ENCODE measurements at places on chromosomes 7 and 10. TPM values are rescaled to one million over a fixed set of nuclear protein-coding genes. Genes with fewer than 3 reads are reported as not detected.

- H3K27ac ChIP-seq, result no peak overlapping the region
- no peaks in the 10 kb centered on the region for H3K4me1 ChIP-seq
- H3K27me3 ChIP-seq, result peaks cover 6% of the 10 kb centered on the region
- DNase-seq, result no peak
- H3K36me3 ChIP-seq, result no peaks in the 10 kb centered on the region
These were observed 29.7 kb downstream of the EBF3 start for GRCh38 chr10:129934196-129934925.

Gene KLF14
- total RNA-seq, result 0.10 TPM

Gene SEMA3D
- not detected for total RNA-seq

DNA sequence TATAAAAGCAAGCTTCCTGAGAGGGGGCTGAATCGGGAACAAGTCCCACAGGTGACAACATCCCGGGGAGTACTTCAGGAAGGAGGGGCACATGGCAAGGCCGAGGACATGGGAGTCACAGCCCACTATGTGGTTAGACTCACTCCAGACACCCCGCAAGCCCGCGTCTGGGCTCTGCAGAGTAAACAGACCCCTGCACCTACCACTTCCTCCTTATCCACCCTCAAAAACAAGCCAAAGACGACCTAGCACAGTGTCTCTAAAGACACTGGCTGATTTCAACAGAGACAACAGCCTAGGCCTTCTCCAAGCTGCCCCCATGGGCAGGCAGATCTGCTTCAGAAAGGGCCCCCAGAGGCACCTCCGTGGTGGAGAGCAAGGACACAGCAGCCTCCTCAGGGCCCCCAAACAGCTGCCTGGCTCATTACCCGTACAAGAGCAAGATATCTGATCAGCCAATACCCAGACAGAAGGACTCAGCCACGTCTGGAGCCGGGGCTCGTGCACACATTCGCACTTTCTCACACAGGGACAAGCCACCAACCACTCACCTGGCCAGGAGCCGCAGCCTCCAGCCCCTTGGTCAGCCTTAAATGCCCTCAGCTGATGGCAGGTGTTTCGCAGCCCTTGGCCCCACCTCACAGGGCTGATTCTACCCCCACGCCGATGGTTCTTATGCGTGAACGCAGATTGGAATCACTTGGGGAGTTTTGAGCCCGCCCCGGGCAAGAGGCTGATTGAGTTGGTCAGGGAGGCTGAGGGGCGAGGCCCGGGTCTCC is 10.7 kb upstream of the KPNA7 start:
- no peak for DNase-seq
- no peaks in the 10 kb centered on the region for H3K4me1 ChIP-seq
- H3K27me3 ChIP-seq, result peaks cover 13% of the 10 kb centered on the region

Gene PAPOLB
- total RNA-seq, result 0.07 TPM

Measured in activated B cell treated with CpG ODN at 0.5 μM for 24 hours (primary cell).